ENCODE measurements at places on chromosomes 4 and X.

DNA sequence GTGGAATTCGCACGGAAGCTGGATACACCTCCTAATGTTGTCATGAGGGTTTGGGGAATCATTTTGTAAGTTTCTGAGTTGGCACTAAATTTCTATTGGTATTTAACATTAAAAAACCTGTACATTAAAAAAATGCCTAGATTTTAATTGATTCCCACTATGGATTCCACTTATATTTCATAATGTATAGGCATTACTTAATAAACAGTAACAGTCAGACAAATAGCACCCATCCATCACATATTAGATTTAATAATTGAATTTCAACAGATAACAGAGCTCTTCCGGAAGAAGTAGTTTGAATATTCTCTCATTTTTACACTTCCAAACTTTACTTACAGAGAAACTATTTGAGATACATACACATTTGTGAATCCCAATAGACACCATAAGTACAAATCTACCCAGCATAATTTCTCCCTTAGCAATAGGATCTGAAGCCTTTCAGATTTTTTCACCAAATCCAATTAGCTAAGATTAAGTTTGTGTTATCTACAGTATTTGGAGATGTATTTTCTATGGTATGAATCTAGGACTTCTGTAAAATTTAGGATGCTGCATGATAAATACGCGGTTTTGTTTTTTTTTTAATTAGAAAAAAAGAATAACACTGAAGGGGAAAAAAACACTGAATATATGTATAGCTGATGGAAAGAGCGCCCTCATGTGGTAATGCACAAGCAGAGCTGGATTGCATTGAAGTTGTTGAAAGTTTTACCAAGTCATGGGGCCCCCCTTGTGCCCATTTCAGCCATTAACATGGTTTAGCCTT lies 12.2 kb upstream of the ODAM start:
- no peak for DNase-seq

DNA sequence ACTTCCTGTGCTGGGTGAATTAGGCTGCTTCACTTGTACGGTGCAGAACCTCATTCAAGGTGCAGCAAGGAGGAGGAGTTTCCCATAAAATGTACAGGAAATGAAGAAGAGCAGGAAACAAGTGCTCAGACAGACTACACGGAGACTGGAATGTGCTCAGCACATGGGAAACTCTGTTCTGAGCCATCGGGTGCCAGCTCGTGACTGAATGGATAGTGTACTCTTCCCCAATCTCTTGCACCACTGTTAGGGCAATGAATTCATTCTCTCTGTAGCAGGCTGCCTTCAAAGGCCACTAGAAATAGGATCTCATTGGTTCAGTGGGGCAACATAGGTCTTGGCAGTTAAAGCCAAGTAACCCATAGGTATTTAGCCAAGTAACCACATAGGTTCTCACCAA lies 200.0 kb upstream of the LDB2 start:
- DNase-seq: no peak

- DNase-seq: no peak
Measured at GRCh38 chrX:129609395-129609794, 45.4 kb downstream of the APLN start.

DNA sequence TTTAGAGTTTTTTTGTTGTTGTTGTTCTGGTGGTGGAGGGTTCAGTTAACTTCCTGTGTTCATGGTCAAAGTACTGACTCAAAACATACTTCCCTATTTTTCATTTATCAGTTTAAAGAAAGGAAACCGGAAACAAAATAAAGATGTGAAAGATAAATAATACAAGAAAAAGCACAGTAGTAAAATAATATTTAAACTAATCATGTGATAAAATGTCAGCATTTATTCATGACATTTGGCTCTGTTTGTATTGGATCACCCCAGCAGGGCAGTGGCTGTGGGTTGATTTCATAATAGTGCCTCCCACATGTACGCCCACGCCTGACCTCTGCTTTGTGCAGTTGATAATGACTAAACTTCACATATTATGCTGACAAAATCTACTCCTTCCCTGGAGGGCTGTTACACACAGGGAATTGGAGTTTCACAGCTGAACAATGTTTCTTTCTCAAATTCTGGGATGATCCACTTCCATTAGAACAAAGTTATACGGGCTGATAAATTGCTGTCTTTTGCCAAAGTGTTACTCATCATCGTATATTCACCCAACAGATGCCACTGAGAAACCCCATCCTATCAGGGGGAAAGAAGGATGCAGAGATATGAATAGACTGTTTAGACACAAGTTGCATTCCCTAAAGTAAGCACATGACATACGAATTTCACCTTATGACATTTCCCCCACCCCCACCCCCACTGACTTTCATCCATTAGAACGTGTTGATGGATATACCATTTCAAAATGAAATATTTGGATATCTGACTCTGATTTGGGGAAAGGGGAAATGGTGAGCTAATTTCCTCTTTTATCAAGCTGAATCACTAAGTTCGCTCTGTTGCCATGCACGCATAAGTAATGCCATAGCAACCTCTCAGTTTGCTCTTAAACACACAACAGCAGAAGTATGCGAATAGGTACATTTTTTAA lies 48.3 kb downstream of the AMELX start:
- no peak for DNase-seq

DNA sequence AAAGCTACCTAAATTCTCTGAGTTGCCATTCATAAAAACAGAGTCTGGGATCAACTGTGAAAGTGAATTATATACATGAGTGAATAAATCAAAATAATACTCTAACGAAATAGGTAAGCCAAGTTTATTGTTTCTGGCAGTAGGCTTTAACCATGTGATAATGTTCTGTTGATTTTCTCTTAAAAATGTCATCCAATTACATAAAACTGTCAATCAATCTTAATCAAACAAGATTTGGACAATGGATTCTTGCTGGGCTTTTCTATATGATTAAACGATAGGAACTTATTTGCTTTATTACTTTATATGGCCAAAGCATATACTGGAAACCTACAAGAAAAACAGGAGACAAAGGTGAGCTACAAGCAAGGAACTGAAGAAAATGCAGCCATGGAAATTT lies 148.8 kb downstream of the INPP4B start:
- no peak for DNase-seq

GRCh38 chrX:80317646-80318045 lies 102.6 kb upstream of the TENT5D start:
- no peak for DNase-seq

DNA sequence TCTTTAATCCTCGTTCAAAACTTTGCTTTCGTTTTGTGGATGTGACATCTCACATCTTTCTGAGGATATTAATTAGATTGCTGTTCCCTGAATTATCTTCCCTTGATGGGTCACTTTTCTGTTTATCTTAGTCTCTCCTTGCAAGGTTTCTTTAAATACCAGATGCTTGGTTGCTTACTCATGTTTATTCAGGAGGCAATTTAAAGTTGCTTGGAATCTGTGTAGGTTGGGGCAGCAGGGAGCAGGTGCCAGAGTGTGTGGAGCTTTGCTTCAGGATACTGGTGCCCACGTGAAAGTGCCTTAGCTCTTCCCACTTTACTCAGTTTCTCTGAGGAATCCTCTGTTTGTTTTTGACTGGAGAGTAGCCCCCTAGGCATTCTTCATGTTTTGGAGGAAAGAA lies 24.0 kb downstream of the ANAPC4 start:
- no peak for DNase-seq

- DNase-seq: no peak
Measured at GRCh38 chrX:56314334-56314733, 82.2 kb downstream of the KLF8 start.

GRCh38 chr4:68570122-68570507 lies 6.0 kb downstream of the UGT2B17 start:
- DNase-seq: no peak

GRCh38 chrX:15909605-15910004 lies 55.0 kb upstream of the AP1S2 start:
- DNase-seq: no peak

DNA sequence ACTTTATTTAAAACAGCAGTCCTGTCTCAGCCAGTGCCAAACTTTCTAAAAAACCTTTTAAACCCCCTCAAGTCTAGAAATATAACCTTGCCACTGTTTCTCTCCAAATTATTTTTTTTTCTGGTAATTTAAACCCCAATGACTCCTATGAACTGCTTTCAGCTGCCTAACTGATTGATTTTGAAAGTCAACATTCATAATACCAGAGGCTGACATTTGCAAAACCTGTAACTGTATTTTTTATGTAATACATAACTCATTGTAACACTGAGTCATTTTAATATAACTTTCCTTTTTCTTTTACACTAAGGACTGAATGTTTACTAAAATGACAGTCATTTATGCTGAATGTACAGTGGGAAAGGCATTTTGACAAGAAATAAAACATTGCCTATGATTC lies 19.1 kb upstream of the EGFL6 start:
- DNase-seq: no peak

DNA sequence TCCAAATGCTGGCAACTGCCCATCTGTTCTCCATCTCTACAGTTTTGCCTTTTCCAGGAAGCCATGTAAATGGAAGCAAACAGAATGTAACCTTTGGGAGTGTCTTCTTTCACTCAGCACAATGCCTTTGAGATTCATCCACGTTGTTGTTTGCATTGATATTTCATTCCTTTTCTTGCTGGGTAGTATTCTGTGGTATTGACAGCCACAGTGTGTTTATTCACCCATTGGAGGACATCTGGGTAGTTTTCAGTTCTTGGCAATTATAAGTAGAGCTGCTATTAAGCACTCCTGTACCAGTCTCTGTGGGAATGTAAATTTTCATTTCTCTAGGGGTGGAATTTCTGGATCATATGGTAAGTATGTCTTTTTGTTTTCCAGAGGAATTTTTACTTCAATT lies 194.3 kb upstream of the RPS6KA3 start:
- DNase-seq: no peak

DNA sequence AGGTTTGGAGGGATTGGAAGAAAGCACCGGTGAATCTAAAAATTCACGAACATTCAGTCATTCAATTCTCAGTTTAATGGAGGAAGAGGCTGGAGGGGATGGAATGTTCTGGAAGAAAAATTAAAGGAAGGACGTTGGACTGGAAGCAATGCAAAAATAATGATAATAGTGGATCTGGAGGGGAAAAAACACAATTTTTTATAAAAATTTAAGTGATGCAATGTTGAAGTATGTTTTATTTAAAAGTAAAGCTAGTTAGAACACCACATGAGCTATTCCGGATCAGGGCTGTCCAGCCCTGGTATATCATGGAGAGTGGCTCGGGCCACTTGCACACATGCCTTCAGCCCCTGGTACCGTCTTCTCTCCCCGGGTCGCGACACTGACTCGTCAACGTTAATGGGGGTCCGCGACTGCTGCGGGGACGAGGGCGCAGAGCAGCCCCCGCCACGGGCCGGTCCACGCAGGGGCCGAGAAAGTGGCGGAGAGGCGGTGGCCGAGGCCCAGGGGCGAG lies 204.6 kb downstream of the TENM3 start:
- DNase-seq: no peak

DNA sequence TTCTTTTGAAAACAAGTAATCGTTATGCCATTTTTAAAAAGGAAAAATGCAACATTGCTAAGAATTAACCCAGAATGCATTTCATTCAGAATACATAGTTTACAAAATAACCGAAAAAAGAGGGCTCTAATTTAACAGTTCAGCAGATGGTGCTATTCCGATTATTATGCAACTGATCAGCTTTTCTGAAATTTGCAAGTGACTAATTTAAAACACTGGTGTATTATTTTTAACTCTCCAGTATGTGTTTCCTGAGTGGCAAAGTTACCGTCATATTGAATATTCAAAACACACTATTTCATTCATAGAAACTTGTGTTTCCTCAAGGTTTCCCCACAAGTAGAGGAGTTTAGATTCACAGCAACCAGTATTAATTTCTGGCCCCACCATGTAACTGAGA lies 21.1 kb downstream of the ZBTB49 start:
- no peak for DNase-seq

DNA sequence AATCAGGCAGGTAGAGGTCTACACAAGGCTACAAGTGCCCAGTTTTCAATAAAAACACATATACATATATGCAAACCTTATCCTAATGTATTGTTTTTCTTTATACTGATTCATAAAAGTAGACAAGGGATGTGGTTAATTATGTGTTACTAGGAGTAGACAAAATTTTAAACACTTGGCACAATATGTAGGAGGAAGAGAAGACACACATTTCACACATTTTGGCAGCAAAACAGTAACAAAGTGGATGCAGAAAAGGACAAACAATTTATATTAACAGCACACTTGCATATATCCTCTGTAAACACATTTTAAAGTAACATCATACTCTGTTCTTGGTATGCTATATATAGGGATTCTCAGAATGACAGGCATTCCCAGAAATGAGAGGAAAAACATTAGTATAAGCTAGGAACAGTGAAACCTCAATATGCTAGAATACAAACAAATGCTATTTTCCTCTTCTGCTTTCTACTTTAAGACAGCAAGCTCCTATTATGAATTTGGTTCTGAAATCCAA lies 63.8 kb downstream of the GPRIN3 start:
- no peak for DNase-seq

Data from stimulated activated CD4-positive, alpha-beta T cell treated with anti-CD3 and anti-CD28 coated beads, TNF-alpha, amount 100 ng/mL, for 24 hours (primary cell).